ENCODE measurements at places on chromosomes 3 and 15.

- DNase-seq, result no peak
These were observed 159.0 kb upstream of the KCNH8 start for GRCh38 chr3:18989237-18989795.

- no peak for DNase-seq
These were observed 374.1 kb downstream of the RORA start for GRCh38 chr15:60854858-60855564.

- DNase-seq, result no peak
These were observed 853.7 kb downstream of the MCTP2 start for GRCh38 chr15:95085056-95085455.

DNA sequence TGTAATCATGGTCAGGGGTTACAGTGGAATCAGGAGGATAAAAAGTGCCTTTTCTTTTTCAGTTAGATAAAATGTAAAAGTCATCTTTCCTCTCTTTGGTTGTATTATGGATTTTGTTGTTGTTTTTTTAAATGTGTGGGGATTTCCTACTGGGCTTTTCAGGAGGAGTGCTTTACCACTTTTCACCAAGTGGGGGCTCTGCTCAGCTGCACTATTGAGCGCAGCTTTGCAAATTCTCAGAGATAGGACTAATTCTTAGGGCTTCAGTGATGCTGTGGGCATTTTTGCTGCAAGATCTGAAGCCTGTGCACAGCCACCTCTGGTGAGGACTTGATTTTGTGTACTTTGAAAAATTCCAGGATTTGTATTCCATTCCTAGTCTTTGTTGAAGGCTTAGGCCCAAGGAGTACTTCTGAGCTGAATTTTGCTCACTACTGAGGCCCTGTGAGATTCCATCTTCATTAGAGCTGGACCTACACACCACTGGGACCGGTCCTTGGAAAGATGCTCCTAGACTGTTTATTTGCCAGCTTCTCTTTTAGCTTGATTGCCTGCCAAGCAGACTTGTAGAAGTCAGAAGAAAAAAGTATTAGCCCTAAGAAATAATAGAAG lies 7.5 kb downstream of the GNB5 start:
- peak; percentile 47 for DNase-seq

GRCh38 chr15:57890351-57890750 lies 175.2 kb downstream of the ALDH1A2 start:
- DNase-seq, result peak; percentile 71

DNA sequence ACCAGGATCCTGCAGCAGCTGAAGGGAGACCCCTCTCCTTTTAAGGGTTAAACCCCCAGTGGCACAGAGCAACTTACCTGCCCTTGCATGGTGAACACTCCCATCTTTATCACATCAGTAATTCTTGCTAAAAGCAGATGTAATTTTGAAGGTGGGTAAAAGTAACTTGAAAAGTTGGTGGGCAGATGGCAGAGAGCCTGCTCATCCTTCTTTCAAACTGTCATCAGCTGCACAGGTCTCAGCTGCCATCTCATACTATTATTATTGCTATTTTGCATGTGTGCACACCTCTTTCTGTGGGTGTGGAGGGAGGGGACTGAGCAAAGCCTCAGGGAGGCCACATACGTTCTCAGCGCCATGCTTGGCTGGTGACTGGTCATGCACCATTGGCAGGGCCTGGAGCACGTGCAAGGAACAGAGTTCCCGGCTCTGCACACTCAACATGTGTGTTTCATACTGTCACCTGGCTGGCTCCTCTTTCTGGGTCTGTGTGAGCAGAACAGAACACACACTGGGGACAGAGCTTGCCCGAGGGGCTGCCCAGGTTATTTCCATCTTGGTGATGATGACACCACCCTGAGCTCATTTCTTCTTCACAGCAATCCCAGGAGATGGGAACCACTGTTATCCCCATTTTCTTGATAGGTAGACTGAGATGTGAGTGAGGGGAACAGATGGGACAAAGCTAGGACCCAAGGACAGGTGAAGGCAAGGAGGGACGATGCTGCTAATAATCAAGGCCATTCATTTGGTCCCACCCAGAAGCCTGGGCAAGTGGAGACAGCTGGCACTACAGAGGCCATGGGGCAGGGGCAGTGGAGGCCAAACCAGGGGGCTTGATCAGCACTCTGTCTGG lies 95.8 kb upstream of the KLF13 start:
- no peak for DNase-seq
